ENCODE measurements at places on chromosomes 6 and 20.

- DNase-seq = no peak
Measured at GRCh38 chr20:62856931-62857619, 4.5 kb downstream of the TCFL5 start.

DNA sequence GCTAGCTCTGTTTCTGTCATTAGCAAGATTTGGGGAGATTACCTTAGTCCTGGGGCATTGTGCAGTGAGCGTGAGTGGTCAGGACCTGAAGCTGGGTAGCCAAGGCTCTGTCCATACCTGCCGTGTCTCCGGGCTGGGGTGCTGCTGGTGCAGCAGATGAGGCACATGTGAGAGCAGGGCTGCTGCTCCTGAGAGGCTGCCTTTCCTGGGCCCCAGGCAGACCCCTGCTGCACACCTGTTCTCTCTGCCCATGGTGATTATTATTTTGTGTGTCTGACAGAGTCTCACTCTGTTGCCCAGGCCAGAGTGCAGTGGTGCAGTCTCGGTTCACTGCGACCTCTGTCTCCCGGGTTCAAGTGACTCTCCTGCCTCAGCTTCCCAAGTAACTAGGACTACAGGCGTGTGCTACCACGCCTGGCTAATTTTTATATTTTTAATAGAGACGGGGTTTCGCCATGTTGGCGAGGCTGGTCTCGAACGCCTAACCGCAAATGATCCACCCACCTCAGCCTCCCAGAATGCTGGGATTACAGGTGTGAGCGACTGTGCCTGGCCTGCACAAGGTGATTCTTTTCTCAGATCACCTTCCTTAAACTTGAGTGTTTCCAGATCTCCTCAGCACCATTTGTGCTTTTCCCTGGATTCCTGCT lies 36.8 kb upstream of the IRF4 start:
- DNase-seq = no peak

- no peak for DNase-seq
Measured at GRCh38 chr6:2740581-2740980, 10.1 kb downstream of the MYLK4 start.

DNA sequence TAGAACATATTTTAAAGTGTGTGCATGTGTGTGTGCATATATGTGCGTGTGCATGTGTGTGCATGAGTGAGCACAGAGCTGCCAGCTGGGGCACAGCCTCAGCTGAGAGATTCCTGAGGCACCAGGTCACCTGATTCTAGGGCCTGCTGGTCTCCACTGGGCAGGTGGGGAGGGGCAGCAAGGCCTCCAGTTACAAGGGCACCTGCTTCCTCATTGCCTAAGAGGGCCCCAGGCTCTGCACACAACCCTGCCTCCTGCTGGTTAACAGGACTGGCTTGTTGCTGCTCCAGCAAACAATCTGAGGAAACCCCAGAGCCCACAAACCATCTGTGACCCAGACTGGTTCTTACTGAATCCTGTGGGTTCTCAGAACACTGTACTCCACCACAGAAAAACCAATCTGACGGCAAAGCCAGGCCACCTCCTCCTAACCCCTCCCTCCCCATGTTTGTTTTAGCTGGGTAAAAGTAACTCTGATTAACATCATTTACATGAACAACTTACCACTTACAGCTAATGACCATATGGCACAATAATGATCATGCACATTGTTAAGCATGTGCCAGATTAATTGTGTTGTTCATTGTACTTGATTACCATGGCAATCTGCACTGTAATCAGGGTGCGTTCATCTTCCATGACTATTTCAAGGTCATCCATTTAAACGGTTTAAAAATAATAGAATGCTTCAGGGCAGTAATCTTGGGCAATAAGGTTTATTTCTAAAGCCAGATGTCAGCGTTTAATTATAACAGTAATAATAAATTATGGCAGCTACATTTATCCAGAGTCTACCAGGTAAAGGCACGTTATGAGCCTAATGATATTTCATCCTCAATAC lies 23.1 kb upstream of the UBE2J1 start:
- no peak for DNase-seq

DNA sequence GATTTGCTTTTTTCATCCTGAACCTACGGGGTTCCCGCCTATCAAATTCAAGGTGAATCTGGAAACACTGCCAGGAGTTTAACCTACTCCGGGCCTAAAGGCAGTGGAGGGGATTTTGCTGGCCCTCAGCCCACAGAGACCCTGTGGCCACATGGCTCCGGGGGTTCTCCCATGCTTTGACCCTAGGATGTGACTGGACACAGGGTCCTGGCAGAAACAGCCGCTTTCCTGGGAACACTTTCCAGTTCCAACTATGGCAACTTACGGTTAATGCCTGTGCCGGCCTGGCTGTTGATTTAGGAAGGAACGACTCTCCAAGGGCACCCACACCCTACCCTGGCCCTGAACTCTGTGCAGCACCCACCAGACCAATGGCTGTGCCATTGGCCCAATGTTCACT lies 141.7 kb upstream of the RPS6KA2 start:
- no peak for DNase-seq

DNA sequence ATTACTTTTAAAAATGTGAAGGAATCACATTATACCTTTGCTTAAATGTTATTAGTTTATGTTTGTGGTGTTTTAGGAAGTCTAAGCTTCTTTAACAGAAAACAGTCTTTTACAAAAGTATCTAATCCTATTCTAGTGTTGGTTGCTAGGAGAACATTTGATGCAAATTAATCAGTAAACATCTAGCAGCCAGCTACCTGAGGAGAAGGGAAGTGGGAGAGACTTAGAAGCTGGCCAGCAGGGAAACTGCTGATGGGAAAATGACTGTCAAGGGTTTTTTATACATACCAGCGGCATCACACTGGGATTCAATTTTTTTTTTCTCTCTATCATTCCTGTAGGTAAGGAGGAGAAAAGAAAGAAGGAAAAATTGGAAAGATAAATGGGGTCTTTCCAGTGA lies 686.0 kb upstream of the MMS22L start:
- no peak for DNase-seq

DNA sequence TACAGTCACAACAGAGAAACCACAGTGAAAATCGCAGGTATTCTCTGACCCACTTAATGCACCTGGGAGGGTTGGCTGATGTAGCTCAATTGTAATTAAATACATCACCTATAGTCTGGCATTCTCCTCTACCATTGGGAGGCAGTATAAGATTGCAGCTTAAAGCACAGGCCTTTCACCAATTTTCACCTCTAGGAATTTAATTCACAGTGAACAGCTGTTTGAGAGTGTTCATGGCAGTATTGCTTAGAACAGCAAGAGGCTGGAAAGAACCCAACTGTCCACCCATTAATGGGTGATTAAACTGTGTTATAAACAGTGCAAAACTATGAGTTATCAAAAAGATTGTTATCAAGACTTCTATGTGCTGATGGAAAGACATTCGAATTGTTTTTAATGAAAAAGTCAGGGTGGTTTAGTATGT lies 2.0 kb downstream of the EDEM2 start:
- peak; percentile 61 for DNase-seq

DNA sequence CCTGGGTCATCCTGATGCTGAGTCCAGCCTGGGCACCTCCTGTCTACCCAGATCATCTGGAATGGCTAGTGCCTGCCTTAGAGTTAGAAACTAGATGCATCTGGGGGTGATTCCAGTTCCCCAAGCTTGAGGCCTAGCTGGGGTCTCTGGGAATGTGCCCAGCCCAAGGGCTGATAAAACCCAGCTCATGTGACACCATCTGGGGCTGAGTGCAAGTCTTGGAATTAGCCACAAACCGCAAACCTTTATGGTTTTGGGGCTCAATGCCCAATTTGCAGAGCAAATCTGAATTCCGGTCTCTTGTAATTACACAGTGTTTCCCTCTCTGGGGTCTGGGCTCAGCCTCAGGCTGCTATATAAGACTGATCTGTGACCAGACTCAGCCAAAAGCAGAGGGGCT lies at the start of gene BPIFB4:
Gene BPIFB4, plus strand, starts transcription at position 385 of the 400 bp plus-strand sequence. CDS start 1,884 bp downstream, outside the sequence.
- no peak for DNase-seq

DNA sequence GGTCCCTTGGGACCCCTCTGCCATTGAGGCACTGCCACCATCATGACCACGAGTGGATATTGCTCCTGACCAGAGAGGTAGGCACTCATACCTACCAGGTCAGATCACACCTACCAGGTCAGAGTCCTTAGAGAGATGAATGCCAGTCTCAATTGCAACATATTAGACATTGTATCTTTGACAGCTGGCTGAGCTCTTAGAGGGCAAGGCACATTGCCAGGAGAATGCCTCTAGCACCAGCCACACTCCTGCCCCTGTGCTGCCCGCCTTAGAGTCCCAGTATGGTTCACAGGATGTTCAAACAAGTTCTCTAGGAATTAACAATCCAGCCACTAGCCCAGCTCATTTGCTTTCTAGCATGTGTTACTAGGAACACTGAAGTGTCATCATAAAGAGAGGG lies 65.9 kb downstream of the TMEM244 start:
- DNase-seq = no peak

DNA sequence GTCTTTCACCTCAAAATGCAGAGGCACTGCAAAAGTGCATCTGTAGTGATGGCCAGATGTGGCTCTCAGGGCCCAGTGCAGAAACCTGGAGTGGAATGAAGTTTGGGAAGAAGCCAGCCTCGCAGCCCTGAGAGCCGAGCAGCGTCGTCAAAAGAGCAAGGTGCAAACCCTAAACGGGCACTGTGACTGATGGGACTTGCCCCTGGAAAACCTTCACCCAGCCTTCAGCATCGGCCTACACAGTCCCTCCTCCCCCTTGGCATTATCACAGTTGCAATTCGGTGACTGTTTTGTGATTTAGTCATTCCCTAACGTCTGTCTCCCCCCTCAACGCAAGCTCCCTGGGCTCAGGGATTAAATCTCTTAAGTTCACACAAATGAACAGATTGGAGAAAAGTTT lies 38.6 kb downstream of the TAF4 start:
- DNase-seq = peak; percentile 54

GRCh38 chr6:160992061-160992979 lies 751 bp downstream of the MAP3K4 start:
- DNase-seq = peak; percentile 75

GRCh38 chr20:53226826-53227225 lies 254.7 kb downstream of the TSHZ2 start:
- DNase-seq = no peak

GRCh38 chr20:38658879-38659596 lies 57.4 kb downstream of the ARHGAP40 start:
- peak; percentile 43 for DNase-seq

DNA sequence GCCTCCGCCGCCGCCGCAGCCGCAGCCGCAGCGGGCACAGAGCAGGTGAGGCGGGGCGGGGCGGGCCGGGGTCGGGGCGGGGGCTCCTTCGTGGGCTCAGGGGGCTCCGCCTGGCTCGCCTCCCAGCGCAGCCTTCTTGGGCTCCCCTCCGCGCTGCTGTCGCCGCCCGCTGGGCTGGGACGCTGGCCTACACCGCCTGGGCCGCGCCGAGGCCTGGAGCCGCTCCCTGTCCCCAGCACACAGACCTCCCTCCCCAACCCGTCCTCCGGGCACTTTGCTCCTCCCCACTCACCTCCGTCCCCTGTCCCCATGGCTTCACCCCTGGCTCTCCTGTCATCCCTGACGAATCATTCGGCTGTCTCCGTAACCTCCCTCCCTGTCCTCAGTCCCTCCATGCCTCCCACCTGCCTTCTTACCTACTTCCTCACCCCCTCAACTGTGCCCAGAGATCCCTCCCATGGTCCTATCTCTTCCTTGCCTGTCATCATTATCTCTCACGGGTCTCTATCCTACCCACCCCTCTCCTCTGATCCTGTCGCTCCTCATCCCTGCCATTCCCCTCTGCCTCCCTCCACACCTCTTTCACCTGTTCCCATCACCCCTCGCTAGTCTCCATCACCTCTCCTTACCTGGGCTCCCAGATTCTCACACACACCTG lies 512 bp downstream of the TTBK1 start:
- DNase-seq = no peak

DNA sequence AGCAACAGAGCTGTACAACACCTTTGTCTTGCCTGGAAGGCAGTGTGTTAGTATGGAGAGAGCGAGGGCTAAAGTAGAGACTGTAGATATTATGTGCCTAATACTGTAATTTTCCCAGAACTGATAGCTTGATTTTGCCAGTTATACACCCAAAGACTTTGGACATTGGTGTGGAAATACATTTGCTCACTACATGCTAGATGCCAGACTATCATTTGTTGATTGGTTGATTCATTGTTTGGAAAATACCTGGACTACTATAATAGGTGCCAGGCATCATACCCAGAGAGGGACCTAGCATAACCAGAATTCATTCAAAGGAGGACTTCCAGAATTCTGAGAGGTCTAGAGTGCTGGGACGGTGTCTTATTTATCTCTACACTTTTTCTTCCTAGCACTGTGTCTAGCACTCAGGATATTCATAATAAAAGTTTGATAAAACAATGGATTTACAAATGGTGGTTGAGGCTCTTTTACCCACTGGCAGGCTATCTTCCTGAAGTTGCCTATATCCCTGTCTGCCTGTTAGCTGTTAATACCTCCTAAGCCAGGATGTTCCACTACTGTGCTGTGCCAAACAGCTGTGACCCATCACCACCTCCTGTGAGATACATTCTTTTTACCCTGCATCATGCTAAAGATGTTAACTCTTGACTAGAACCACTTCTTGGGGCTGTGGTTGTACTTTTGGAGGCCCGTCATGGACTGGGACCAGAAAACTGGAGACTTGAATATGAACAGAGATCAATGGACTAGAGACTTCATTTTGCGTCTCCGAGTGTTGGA lies 72.2 kb upstream of the FUCA2 start:
- peak; percentile 67 for DNase-seq

DNA sequence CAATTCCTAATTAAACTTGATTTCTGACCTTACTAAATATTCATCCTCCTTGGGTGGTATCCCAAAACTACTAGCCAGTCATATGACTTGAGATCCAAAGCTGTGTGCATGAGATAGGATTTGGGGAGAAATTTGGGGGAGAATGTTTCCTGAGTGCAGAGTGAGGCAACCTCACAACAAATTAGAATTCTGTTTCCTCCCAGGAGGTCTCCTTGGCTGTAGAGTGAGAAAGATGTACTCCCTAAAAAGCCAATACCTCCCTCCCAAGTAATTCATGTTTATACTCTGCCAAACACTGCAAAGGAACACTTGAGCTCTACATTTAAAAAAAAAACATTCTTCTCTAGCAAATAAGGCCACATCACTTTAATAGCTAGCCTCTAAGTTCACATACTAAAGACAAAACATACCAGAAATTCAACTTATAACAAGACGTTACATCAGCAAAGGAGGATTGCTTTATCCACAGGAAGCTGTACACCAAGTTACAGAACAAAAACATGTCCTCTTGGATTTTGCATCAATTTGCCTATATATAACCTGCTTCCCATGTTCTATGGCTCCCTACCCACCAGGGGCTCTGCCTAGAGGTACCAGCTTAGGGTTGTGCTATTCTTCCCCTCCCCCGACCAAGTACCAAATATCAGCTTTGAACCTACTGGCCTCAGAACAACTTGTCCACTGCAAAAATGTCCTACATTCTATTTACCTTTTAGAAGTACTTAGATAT lies 15.4 kb upstream of the TMEM30A start:
- DNase-seq = no peak

GRCh38 chr6:20693466-20694063 lies 159.3 kb downstream of the CDKAL1 start:
- DNase-seq = peak; percentile 15

DNA sequence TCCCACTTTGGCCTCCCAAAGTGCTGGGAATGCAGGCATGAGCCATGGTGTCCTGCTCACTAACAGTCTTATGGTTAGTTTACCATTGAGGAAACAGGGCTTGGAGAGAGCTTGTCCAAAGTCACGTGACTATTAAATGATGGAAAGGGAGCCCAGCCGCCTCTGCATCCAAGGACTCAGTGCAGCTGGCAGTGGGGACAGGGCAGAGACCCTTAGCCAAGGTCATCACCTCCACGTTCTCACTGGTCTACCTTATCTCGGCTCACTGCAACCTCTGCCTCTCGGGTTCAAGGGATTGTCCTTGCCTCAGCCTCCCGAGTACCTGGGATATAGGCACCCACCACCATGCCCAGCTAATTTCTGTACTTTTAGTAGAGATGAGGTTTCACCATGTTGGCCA lies 109.3 kb downstream of the SLC23A2 start:
- DNase-seq = no peak

GRCh38 chr6:110682460-110682853 lies 132.8 kb downstream of the CDK19 start:
- peak; percentile 68 for DNase-seq
